ENCODE measurements at places on chromosomes 6 and 20. TPM values are rescaled to one million over a fixed set of nuclear protein-coding genes. Genes with fewer than 3 reads are reported as not detected.
A peak's percentile ranks its signal among the peaks of the same experiment; 100 is the strongest.

DNA sequence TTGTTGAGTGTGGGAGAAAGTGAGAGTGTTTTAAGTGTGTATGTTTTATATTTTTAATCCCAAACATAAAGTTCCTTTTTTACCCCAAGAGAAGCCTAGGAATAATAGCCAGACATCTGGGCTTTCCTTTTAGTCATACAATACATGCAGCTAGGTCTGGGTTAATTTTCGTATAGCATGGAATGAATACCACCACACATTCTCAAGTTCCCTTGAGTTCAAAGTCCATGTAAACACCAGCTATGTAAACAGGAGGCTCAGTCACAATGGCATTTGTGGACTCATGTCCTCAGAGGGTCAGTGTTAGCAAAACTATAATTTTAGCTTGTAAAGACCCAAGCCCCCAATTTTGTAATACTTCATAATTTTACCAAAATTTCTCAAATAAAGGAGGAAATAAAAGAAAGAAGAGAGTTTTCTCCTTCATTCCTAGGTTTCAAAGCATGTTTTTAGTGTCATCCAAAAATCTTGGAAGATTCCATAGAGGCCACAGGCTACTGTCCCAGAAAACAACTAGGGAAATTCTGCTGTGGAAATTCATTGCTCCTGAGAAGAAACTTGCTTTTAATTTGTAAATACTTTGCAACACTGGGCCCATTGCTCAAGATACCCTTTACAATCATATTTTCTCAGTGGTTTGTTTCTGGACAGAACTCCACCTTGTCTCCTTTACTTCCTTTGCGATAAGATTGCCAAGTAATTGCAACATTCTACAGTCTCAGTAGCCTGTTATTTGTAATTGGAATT, 671.2 kb downstream of the COL12A1 start:
- no peak for DNase-seq

- no peak for DNase-seq
These were observed 56.0 kb downstream of the CLIC5 start for GRCh38 chr6:45959534-45960145.

PPT2 gene
- 23.1 TPM for total RNA-seq

ZNF311 gene
- total RNA-seq = 0.49 TPM

- DNase-seq = peak; percentile 53
These were observed 612 bp downstream of the ADAT2 start for GRCh38 chr6:143449714-143450452.

- DNase-seq = no peak
These were observed 303.6 kb downstream of the TFAP2C start for GRCh38 chr20:56932575-56933330.

PBOV1 gene
- not detected for total RNA-seq

DNA sequence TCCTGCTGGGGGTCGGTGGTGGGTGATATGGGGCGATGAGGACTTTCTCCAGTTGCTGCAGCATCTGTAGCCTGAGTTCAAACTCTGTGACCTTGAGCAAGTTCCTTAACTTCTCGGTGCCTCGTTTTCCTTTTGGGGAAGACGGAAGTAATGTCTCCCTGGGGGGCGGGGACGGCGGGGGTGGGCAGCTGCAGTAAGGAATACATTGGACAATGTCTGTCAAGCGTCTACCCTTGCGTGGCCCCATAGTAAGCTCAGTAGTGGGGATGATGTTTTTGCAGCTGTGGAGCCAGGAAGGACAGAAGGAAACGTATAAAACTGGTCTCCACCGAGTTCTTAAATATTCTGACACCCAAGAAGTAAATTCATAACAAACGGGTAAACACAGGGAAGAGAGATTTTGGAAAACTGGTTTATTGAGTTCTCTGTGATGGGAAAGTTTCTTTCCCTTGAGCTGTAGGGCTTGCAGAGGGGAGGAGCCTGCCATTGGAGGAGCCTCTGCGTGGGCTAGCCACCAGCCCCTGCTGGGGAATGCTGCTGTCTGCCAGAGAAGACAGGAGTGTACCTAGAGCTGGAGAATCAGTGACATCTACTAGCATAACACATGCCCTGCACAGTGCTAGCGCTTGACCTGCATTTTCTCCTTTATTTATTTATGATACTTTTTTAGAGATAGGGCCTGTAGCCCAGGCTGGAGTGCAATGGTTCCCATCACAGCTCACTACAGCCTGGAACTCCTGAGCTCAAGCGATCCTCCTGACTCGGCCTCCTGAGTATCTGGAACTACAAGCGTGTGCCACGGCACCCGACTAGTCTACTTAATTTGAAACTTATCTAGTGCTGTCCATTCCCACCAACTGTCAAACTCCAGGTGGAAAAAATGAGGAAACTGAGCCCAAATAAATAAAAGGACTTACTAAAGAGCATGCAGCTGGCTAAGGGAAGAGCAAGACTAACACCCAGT, 1.2 kb upstream of the ACSS1 start:
- peak; percentile 35 for DNase-seq

GRCh38 chr6:63805808-63806572, 170.4 kb downstream of the PHF3 start:
- no peak for DNase-seq

DNA sequence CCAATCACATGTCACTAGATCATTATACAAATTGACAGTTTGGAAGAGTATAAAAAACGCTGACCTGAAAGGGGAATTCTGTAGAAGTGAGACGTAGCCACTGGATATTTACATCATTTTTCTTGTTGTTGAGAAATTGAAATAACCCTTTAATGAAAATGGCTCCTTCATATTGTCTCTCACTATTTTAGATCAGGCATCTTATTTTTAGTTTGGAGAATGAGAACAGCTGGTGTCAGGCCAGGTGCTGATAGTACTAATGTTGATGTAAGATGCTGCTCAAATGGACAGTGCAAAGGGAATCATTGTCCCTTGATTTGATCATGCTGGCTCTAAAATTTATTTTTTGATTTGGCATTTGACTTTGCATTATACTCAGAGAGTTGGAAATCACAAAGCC, 17.4 kb downstream of the NKAIN2 start:
- no peak for DNase-seq

LRRN4 gene
- not detected for total RNA-seq

SPATS1 gene
- not detected for total RNA-seq

APOBEC2 gene
- not detected for total RNA-seq

PACSIN1 gene
- total RNA-seq = 0.41 TPM

DNA sequence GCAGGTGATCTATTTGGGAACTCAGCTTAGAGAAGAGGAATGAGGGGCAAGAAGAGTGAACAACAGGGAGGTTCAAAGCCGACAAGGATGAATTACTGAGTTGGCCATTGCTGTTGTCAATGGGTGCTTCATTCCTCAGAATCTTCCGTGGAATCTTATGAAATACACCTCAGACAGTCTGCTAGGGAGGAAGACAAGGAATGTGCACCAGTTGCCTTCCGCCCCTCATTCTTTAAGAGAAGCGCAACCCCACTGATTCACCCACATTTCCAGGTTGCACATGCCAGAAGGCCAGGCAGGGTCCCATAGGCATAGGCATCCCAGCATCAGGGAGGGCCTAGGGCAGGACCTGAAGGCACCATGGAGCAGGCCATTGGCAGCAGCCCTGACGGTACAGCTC, 127.5 kb upstream of the TNFAIP3 start:
- DNase-seq = no peak

DNA sequence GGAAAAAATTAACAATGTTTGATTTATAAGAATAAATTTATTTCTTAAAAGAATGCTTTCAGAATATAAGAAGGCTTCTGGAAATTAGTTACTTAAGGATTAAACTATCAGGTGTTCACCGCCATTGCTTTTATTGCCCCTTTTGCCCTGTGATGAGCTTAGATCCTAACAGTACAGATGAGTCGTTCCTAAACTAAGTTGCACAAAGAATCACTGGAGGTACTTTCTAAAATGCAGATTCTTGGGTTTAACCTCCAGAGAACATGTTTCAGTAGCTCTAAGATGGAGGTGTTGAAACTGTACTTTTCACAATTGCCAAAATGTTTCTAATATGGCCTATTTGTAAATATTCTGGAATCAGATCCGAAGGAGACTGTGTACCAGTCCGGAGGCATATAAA, 211.9 kb downstream of the GMDS start:
- no peak for DNase-seq

DNA sequence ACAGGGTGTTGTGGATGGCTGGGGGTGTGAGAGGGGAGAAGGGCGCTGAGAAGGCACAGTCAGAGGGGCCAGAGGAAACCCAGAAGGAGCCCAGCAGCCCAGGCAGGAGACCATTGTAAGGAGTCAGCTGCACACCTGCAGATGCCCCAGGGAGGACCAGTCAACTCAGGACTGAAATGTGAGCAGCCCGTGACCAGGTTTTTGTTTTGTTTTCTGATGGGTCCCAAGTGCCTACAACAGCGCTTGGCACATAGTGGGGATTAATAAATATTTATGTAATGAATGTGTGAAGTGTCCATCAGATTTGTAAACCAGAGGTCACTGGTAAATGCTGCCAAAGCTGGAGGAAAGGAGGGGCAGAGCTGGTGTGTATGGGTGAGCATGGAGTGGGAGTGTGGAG, 30.2 kb downstream of the TRAM2 start:
- DNase-seq = no peak

SLC22A16 gene
- not detected for total RNA-seq

RFX6 gene
- not detected for total RNA-seq

CCN6 gene
- total RNA-seq = not detected

DNA sequence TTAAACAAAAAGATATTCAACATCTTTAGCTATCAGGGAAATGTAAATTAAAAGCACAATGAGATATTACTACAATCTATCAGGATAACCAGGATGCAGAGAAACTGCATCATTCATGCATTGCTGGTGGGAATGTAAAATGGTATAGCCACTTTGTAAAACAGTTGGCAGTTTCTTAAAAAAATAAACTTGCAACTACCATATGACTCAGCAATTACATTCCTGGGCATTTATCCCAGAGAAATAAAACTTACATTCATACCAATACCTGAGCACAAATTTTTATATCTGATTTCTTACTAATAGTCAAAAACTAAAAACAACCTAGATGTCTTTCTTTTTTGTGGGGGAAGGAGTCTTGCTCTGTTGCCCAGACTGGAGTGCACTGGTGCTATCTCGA, 190.3 kb upstream of the TAB2 start:
- DNase-seq = no peak

TRIM31 gene
- not detected for total RNA-seq
